ENCODE measurements at places on chromosomes 5 and 9.
A peak's percentile ranks its signal among the peaks of the same experiment; 100 is the strongest.

DNA sequence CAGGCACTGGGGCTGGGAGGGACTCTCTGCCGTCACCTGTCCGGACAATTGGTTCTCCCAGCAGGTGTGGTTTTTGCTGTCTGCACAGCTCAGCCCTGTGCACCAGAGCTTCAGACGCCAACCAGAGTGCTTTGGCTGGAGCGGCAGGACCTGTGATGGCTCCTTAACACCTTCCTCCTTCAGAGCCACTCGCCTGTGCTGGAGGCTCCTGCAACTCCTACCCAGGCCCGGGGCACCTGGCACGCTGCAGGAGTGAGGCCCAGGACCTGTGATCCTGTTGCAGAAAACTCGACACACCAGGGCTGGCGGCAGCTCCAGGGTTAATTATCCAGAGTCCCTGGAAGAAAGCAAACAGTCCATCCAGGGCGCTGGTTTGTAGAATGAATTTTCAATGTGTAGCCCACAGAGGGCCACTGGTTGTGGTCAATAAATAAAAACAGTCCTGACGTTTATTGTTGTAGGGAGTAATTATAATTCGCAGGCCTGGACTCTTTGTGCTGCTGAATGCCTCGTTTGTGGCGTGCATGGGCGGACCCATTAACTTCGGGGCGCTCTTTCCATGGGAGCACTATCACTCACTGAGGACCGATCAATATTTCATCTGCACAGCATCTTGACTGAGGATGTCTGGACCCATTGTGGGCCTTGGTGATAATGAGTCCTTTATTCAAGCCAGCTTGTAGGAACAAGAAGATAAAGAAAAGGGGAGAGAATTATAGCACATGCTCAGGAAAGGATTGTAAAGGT lies 339.7 kb upstream of the IRX4 start:
- no peak for DNase-seq

DNA sequence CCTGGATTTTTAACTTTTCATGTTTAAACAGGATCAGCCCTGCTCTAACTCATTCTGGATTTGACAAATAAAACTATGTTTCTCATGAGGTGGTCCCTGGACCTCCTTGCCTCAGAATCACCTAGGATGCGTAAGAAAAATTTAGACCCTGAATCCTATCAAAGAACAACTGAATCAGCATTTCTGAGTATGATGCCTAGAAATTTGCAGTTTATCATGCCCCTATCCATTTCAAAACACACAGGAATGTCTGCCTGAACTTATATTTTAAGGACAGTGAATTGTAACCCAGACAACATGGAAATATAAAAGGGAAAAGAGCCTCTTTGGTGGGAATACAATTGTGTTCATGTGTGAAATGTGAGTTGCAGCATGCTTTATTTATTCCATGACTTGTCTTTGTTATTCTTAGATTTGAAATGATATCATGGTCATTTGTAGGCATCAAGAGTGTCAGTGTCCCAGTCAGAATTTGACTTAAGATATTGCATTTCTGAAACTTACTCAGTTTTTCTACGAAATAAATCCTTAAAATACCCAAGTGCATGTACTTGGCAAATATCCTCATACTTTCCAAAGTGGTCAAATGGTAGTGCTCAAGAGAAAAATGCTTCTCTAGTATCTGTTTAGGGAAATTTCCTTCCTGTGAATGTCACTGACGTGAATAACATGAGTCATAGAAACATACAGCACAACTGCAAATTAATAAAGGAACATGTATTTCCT lies 144.3 kb downstream of the GIN1 start:
- no peak for DNase-seq

GRCh38 chr5:39076757-39077728 lies 2.8 kb upstream of the RICTOR start:
- no peak for DNase-seq

DNA sequence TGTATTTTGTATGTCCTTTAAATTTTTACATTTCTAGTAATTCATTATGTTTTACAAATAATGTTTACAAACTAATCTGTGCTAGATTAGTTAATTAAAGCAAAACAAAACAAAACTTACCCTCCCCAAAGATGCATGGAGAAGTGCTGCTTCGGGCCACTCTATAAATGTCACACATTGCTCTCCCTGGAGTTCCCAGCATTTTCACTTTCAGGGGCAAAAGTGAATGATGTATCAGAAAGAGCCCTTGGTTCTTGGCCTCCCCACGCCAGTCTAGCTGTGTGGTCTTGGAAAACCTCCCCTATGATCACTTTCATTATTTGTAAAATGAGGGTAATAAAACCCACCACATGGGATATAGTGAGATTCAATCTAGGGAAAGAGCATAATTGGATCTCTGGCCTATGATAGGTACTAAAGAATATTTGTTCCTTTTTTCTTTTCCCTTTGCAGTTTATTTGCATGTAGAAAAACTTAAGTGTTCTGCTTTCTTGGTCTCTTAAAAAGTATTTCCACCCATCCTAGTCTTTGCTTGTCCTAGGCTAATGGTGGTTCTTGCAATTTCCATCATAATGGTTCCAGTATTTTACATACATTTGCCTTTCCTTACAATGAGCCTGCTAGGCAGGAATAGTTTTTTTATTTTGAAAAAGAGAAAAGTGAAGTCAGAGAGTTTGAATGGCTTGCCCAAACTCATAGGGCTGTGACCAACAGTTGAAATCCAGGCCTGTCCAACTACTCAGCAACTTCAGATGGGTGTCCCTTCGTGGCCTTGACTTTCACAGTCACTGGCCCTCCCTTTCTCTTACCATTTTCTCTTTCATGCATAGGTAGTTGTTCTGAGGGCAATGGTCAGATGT lies 184.5 kb upstream of the KLF4 start:
- DNase-seq, result no peak

- DNase-seq, result no peak
These were observed 312.6 kb downstream of the TMEM232 start for GRCh38 chr5:110413856-110414255.

- DNase-seq, result peak; percentile 62
These were observed 187.1 kb upstream of the BRINP1 start for GRCh38 chr9:119556129-119556875.

GRCh38 chr9:97160255-97160654 lies 121.3 kb upstream of the CTSV start:
- DNase-seq, result no peak

- no peak for DNase-seq
These were observed 134.3 kb downstream of the CDH18 start for GRCh38 chr5:19853616-19854240.

- DNase-seq, result no peak
These were observed 468.1 kb downstream of the KCTD16 start for GRCh38 chr5:144638787-144639186.

DNA sequence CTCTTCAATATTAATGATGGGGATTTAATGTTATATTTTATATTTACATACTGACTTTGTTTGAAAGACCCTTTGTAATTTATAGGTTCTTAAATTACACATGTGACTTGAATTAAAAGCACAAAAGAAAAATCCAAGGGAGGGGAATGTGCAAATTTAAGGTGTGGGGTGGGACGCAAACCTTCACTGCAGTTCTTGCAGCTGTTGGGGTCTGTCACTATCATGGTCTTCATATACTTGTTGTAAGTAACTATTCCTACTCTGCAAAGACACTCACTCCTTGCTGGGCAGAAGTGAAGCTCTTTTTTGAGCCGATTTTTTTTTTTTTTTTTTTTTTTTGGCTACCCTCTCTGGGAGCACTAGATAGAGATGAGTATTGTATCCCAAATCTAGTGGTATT lies 505.3 kb downstream of the ARHGEF28 start:
- no peak for DNase-seq

DNA sequence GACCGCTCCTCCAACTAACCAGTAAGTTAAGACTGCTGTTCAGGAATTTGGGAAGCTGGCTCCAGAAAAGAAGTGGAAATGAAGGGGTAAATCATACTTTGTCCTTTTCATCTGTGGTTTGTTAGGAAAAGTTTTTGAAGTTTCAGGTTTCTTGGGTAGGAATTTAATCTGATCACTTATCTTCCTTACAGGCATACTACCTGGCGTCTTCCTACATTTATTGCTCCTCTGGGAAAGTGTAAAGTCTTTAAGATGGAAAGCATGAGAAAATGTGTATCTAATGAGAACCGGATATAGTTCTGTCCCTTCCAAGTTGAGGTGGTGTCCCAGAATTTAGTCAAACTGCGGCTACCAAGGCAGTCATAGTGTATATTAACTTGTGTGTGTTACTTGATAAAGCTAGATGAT lies 1.3 kb downstream of the RASA1 start:
- DNase-seq, result no peak

GRCh38 chr9:98010445-98010844 lies 27.3 kb downstream of the ANP32B start:
- peak; percentile 22 for DNase-seq

DNA sequence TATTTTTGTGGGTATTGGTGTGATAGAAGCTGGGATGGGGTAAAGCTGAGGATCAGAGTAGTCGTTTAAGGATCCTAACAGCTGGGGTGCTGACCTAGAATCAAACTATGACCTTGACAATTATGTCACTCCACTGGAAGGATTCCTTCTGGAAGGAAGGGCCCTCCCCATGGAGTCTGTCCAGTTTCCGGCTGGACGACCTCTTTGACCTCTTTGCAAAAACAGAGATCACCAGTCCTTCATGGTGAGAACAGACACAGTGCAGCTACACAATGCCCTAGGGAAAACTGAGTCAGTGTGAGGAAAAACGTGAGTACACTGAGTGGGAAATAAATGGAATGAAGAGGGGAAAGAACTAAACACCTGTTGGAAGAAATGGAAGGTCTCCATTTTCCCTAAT lies 445.6 kb downstream of the MAT2B start:
- DNase-seq, result no peak

DNA sequence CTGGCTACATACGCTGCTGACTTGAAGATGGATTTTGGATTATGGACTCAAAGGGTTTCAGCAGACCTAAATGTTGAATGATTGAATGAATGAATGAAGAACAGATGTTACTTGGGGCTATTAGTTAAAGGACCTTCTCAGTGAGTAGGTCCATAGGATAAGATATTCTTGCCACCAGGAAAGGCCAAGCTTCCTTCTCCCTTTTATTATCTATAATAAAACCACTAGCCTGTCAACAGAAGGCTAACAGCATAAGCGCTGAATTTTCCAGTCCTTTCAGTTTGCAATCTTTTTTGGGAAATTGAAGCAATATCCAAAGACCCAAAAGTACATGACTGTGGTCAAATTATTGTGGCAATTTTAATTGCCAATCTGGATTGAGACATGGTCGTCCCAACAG lies 113.3 kb downstream of the SV2C start:
- no peak for DNase-seq

DNA sequence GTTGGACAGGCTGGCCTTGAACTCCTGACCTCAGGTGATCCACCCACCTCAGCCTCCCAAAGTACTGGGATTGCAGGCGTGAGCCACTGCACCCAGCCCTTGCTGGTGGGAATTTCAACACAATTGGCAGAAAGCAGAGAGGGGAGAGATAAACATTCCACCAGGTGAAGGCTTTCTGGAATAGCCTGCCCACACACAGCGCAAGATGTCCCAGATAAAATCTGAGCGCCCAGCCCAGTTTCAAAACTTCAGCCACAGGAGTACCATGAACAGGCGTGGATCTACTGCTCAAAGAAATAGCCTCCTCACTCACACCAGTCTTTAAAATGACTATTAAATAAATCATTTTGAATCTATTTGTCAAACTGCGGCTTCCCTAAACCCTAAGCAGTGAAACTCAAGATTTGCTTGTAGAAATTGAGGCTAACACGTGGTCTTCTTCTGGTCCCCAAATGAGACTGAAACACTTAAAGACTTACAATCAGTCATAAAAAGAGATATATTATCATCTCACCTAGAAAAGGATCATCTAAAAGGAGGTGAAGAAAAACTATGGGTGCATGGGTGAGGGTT lies 34.7 kb downstream of the CAPSL start:
- DNase-seq, result no peak

DNA sequence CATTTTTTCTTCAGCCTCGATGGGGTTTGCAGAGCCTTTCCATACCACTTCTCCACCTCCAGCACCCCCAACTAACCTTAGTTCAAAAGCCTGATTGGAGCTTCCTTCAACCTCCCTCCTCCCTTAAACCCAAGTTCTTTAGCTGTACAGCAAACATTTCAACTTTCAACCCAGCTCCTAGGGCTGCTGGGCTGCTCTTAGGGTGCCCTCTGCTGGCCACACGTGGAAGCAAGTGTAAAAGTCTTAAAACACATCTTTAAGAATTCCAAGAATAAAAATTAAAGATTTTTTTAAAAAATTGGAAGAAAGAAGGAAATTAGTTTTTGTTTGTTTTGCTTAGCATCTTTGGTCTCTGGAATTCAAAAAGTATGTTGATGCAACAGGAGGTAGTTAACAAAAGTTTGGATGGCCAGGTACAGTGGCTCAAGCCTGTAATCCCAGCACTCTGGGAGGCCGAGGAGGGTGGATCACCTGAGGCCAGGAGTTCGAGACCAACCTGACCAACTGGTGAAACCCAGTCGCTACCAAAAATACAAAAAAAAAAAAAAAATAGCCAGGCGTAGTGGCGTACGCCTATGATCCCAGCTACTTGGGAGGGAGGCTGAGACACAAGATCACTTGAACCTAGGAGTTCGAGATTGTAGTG lies 15.5 kb upstream of the HSD17B3 start:
- peak; percentile 16 for DNase-seq

DNA sequence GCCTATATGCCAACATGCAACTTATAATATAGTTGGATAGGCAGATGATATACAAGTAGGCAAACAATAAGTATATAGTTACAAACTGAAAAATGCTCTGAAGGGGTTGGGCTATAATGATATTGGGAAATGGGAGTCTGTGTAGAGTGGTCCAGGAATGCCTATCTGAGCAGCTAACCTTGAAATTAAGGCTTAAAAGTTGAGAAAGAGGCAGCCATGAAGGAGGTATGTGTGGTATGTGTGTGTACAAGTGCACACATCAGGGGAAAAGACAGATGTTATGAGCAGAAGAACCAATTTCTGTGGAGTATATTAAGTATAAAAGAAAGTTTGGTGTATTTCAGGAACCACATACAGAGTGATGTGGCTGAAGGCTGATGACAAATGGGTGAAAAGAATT lies 154.9 kb upstream of the PAPPA start:
- no peak for DNase-seq

GRCh38 chr5:173622183-173623047 lies 6.0 kb upstream of the BOD1 start:
- DNase-seq, result no peak

DNA sequence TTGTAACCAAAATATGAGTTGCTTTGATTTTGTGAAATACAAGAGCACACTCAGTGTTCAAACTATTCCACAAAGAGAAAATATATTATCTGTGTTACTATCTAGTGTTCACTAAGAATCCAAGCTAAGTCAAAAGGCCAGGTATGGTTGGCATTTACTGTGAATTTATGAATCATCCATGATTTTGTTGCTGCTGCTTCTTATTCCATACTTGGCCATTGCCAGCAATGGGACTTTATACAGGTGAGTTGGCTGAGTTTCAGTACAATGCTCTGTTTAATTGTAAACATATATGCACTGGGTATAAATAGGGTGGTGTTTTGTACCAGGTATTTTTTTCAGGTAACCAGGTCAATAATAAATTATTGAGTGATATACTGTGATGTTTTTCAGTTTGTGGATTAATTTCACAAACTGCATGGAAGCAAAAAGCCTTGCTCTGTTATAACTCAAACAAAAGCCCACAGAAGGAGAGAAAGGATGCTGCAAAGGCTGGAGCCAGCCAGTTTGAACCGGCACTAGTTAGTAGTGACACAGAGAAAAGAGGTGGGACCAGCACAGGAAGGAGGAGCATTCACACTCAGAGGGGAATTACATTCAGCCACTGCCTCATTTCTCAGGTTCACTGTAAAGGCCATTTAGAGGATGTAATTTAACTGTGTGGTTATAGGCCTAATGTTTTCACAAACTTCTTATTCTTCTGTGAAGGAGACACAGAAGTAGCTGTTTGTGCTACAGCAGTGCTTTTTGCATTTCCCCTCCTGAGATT lies 381.8 kb downstream of the ADGRV1 start:
- peak; percentile 62 for DNase-seq

Data from NCI-H146 (cell line).